Left colon (tissue), 2 donors: ENCODE measurements at places on chromosomes 16 and 17. TPM values are rescaled to one million over a fixed set of nuclear protein-coding genes. Genes with fewer than 3 reads are reported as not detected.

Gene SAMD14
- total RNA-seq, result 0.70 TPM

Gene ST6GALNAC1
- 434 TPM for total RNA-seq

Gene LRRC37A2
- 15.2 TPM for total RNA-seq

Gene ABCA9
- 8.1 TPM for total RNA-seq

Gene SLC35G6
- not detected for total RNA-seq

Gene KRT17
- total RNA-seq, result 0.70 TPM

Gene SALL1
- total RNA-seq, result 1.6 TPM

Gene ARHGAP23
- 3.9 TPM for total RNA-seq

Gene TBC1D3G
- not detected for total RNA-seq

Gene FBXL16
- 3.1 TPM for total RNA-seq

Gene MPO
- total RNA-seq, result not detected

Gene ANKRD40CL
- 63.4 TPM for total RNA-seq

Gene TBC1D3
- total RNA-seq, result not detected

Gene INCA1
- 1.9 TPM for total RNA-seq

Gene HOXB7
- 30.2 TPM for total RNA-seq

Gene TBC1D3E
- total RNA-seq, result not detected

Gene HP
- total RNA-seq, result not detected

Gene CCL1
- total RNA-seq, result not detected

Gene DRC7
- total RNA-seq, result not detected

Gene ZNF423
- total RNA-seq, result 10.5 TPM

Gene KRT20
- 1,413 TPM for total RNA-seq

Gene PDK2
- 71.4 TPM for total RNA-seq

Gene MGAT5B
- 0.46 TPM for total RNA-seq

Gene GNGT2
- total RNA-seq, result 1.3 TPM

Gene NAGS
- 13.8 TPM for total RNA-seq

Gene NLRC5
- 125 TPM for total RNA-seq

Gene C16orf96
- 0.11 TPM for total RNA-seq

Gene ANKFN1
- 0.37 TPM for total RNA-seq

Gene GNG13
- total RNA-seq, result 0.40 TPM

Gene PHOSPHO1
- total RNA-seq, result not detected

Gene TXNDC11
- total RNA-seq, result 67.4 TPM

Gene TPSG1
- 124 TPM for total RNA-seq

Gene SMARCD2
- total RNA-seq, result 73.0 TPM

Gene CDRT4
- 6.6 TPM for total RNA-seq
